ENCODE measurements at places on chromosomes 2 and 18.
A peak's percentile ranks its signal among the peaks of the same experiment; 100 is the strongest.

DNA sequence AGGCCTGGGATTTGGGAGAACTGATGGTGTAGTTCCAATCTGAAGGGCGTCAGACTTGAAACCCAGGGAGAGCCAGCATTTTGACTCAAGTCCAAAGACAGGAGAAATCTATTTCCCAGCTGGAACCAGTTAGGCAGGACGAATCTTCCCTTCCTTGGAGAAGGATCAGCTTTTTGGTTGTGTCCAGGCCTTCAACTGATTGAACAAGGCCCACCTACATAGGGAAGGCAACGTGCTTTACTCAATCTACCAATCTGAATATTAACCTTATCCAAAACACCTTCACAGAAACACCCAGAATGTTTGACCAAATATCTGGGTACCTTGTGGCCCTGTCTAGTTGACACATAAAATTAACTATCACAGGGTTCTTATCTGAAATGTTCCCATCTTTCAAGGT is 221.9 kb upstream of the DLGAP1 start:
- no peak for DNase-seq

- DNase-seq: no peak
Measured at GRCh38 chr2:20578895-20579825, 71.7 kb downstream of the HS1BP3 start.

GRCh38 chr18:72541871-72542332 is 2.2 kb downstream of the CBLN2 start:
- no peak for DNase-seq

- no peak for DNase-seq
Measured at GRCh38 chr18:34659579-34660517, 50.2 kb upstream of the DTNA start.

DNA sequence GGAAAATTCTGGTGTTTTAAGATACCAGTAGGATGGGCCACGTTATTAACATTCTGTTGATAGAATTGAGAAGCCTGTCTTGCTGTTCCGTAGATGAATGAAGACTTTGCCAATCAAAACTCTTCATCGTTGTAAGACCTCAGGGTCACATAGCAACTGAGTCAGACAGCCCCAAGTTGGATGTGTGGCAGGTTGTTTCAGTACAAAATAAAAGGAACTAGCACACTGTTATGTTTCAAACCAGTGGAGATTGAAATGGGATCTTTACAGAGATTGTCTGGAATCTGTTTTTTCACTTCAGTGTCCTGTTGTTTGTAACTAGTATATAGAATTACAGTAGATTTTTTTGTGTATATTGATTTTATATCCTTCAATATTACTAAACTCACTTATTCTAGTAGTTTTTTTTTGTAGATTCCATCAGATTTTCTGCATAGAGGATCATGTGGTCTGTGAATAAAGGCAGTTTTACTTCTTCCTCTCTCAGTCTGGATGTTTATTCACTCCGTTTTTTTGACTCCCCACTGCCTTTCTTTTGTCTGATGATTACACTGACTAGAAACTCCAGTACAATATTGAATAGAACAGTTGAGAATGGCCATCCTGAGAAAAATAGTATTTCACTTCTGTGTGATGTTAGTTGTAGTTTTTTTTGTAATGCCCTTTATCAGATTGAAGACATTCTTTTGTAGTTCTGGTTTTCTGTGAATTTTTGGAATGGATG is 22.7 kb downstream of the EPC2 start:
- DNase-seq: no peak

DNA sequence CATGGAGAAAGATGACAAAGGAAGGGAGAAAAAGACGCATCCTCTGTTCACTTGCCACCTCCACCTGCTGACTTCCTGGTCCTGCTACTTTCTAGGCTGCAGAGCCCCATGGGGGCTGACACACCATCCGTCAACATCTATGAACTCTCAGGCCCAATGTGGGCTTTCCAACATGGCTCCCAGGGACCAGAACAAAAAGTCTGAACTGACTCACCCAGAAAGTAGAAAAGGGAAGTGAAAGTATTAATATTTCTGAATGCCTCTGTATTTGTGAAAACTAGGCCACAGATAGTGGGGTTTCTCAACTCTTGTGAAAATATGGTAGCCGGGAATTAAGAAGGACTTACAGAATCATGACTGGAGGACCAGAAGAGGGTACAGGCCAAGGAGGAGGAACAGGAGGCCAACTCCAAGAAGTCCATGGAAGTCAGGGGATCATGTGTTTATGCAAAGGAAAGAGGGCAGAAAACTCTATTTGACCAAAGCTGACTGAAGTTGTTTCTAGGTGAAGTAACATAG is 123.1 kb upstream of the CAB39 start:
- no peak for DNase-seq

GRCh38 chr2:171160956-171161740 is 455 bp upstream of the TLK1 start:
- peak; percentile 26 for DNase-seq

- no peak for DNase-seq
Measured at GRCh38 chr2:178359192-178359912, 91.6 kb downstream of the PRKRA start.

DNA sequence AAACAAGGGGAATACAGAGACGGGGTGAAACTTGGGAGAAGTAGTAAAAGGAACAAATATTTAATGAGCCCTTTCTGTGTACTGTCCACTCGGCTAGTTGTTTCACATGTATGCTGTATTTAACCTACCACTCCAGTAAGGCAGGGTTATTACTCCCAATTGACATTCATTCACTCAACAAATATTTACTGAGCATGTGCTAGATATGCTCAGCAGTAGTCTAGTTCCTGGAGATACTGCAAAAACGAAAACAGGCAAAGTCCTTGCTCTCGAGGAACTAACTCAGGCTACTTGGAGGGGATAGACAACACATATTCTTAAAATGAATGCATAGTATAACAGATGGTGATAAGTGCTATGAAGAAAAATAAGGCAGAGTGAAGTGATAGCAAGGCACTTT is 207.3 kb downstream of the SS18 start:
- no peak for DNase-seq

- DNase-seq: no peak
Measured at GRCh38 chr2:232882085-232882484, 12.0 kb downstream of the SNORC start.

DNA sequence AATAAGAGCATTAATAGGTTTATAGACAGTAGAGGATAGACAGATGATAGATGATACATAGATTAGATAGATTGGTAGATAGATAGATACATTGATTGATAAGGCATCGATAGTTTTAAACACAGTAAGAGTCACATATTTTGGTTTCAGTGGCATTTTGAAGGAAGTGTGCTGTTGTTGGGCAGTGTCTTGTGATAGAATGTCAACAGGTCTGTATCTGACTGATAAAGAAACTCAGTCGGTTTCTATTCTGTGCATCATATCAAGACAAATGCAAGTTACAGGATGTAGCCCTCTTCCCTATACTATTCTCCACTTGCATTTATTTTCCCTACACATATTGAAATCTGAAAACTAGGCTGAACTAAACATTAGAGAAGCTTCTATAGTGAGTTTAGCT is 1229.0 kb upstream of the ZEB2 start:
- DNase-seq: no peak

GRCh38 chr18:813172-814071 is 1.4 kb upstream of the YES1 start:
- peak; percentile 42 for DNase-seq

- DNase-seq: no peak
Measured at GRCh38 chr2:39603436-39603835, 62.3 kb upstream of the TMEM178A start.

DNA sequence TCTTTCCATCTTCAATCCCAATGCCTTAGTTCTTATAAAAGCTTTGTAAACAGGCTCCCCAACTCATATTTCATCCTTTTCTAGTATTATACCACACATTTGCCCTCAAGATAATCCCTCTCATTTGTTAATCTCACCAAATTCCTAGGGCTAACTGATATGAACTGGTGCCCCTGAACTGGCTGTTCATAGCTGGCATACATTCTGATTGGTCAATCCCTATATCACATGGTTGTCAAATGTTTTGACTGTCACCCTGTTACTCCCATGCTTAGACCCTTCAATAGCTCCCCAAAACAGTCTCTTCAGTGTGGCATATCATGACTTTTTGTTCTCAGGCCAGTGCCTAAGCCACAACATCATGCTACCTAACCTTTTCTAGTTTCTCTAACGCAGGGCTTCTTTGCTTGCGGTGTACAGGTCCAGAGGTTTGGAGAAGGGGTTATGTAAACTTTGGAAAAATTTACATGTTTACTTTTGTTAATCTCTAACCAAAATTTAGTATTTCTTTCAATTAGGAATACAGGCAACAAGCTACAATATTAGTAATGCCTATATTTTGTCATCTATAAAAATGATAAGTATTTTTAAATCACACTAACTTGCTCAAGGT is 30.5 kb downstream of the GDF7 start:
- no peak for DNase-seq

GRCh38 chr2:171762879-171763573 is 75.8 kb downstream of the DYNC1I2 start:
- DNase-seq: no peak

- no peak for DNase-seq
Measured at GRCh38 chr2:85681372-85681763, 12.8 kb upstream of the GNLY start.

DNA sequence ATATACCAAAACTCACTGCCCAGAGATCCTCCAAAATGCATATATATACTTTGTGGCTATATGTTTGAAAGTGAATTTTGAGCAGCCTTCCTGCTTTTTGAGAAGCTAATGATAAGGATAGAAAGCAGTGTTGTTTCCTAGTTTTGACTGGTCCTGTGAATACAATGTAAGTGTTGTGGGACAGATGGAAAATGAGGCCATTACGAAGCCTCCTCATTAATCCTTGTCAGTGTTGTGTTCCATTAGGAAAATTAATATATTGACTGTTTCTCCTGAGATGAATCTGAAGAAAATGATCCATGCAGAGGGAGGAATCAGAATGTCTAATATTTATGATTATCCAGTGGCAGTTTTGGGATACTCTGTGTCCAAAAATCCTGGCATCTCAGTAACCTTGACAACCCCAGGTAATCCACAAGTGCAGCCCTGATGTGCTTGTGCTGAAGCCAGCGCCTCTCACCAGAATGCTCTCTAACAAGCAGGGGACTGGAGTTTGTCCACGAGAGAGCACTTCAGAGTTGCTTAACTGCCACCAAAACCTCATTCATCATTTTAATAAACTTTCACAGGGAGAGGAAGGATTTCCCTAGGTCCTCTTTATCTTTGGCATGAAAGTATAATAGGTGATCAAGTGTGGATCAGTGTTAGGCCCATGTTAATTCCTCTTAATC is 418.6 kb downstream of the CMPK2 start:
- no peak for DNase-seq
